ENCODE measurements at places on chromosomes 3 and 15.

DNA sequence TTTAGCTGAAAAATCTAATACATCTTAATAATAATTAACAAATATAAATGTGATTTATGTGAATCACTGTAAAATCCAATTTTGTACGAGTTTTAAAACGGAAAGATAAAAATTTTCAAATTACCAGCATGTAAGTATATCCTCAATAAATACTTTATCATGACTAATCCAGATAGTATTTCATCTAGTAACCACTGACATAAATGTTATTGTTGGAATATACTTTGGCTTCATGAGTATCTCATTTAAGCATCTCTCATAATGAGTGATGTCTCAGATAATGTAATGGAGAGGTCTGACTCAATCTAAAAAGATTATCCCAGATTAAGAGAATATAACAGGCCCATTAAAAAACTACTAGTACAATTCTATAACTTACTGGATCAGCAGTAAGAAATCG lies 216.3 kb downstream of the STAG1 start:
- no peak for DNase-seq

GRCh38 chr3:54262541-54262940 lies 140.2 kb downstream of the CACNA2D3 start:
- no peak for DNase-seq

GRCh38 chr15:80434926-80435720 lies 30.9 kb downstream of the ARNT2 start:
- DNase-seq, result no peak

GRCh38 chr3:142940472-142940871 lies 23.0 kb downstream of the PAQR9 start:
- no peak for DNase-seq

DNA sequence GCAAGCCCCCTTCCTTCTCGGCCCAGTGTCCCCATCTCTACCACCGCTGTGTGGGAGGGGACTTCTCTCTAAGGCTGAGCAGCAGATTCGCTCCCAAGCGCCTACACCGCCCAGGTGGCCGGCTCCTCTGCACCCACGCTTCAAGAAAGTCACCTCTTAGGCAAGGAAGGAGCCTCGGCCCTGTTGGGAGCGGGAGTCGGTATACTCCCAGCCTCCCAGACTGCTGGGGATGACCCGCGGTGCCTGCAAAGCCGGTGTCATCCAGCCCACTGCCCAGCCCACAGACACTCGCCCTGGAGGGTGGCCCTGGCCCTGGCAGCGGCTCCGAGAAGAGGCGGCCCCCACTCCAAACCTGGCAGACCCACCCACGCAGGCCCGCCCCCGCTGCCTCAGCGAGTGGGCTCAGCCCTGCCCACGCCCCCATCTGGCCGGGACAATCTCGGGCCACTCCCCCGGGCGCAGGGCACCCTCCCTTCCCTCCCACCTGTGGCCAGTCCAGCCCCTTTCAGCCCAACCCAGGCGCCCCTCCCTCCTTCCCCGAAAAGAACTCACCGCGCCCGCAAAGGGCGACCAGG lies 396 bp downstream of the CHRNB4 start:
- DNase-seq, result no peak

GRCh38 chr3:10321630-10322351 lies 879 bp upstream of the SEC13 start:
- no peak for DNase-seq

- DNase-seq, result no peak
These were observed 271.3 kb upstream of the RGMA start for GRCh38 chr15:93360318-93360717.

- DNase-seq, result no peak
These were observed 235.9 kb downstream of the GAP43 start for GRCh38 chr3:115859002-115859807.

- no peak for DNase-seq
These were observed 72.2 kb downstream of the ATP8B4 start for GRCh38 chr15:50046867-50047266.
